Mucosa of gallbladder (tissue), 1 donor: ENCODE measurements at places on chromosomes 5 and 9. TPM values are rescaled to one million over a fixed set of nuclear protein-coding genes. Genes with fewer than 3 reads are reported as not detected.

The CDKN2B-AS1 gene
- total RNA-seq = 0.55 TPM

- no peak for DNase-seq
Measured at GRCh38 chr5:78809444-78809843, 160.9 kb upstream of the LHFPL2 start.

DNA sequence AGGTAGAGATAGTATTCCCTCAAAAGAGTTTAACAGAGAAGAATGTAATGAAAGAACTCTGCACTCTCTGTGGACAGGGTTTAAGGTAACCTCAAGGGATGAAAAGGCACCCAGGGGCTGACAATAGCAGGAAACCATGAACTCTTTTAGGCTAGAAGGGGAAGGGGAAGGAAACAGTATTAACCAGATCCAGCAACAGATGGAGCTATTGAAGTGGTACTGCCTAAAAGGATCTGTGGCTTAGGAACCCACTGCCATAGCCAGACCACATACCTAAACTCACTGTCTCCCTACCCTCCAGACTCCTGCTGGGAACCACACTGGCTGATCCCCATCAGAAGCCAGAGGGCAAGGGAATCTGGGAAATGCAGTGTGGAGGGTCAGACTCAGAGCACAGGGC lies 35.5 kb downstream of the PLGRKT start:
- DNase-seq = no peak

GRCh38 chr5:158283397-158283796 lies 424.5 kb upstream of the CLINT1 start:
- DNase-seq = no peak

- DNase-seq = no peak
Measured at GRCh38 chr9:78707080-78707479, 410.2 kb downstream of the PSAT1 start.
